Aortic smooth muscle cell (primary cell): ENCODE measurements at places on chromosomes 13 and 19. TPM values are rescaled to one million over a fixed set of nuclear protein-coding genes. Genes with fewer than 3 reads are reported as not detected.

SMIM44 gene
- total RNA-seq = not detected in 2 replicates

P2RY11 gene
- total RNA-seq = 1.2 and 1.3 TPM in 2 replicates

CGB5 gene
- total RNA-seq = not detected in 2 replicates

MIA gene
- total RNA-seq = 0.66 TPM in 1 of 2 replicates, not detected in the other

ZNF443 gene
- total RNA-seq = 1.8 and 2.5 TPM in 2 replicates

KLK12 gene
- total RNA-seq = not detected in 2 replicates

UPK1A gene
- total RNA-seq = not detected in 2 replicates

SCN1B gene
- 16.1 and 32.8 TPM in 2 replicates for total RNA-seq

ELAVL1 gene
- 30.0 and 39.6 TPM in 2 replicates for total RNA-seq

ENOX1 gene
- total RNA-seq = 0.40 and 1.2 TPM in 2 replicates
